ENCODE measurements at places on chromosomes 1 and 21.

DNA sequence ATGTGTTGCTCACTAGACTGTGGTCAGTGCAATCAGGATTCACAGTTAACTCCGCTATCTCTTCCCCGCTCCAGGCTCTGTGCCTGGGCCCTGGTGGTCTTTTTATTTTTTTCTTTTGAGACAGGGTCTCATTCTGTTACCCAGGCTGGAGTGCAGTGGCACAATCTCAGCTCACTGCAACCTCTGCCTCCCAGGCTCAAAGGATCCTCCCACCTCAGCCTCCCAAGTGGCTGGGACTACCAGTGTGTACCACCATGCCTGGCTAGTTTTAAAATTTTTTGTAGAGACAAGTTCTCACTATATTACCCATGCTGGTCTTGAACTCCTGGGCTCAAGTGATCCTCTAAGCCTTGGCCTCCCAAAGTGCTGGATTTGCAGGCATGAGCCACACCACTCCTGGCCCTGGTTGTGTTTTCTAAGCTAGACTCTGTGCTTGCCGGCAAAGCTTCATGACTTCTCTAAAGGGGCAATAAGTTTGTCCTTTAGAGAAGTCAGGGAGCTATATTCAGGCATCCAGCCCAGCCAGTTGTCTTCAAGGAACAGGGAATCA lies 1.4 kb downstream of the RCSD1 start:
- DNase-seq, result peak; percentile 16

DNA sequence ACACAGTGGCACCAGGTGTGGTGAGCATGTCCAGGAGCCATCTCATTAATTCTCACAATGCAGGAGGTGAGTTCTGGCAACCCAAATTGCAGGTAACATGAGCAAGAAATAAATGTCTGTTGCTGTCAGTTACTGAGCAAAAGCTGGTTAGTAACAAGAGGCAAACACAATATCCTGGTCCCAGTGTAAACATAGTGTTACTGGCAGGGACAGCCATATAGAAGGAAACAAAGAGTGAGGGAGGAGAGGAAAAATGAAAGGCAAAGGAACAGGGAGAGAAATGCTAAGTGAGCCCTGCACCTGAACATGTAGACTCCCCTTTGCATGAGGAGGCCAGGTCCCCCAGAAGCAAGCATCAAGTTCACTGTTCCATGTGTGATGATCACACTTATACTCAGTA lies 203.6 kb downstream of the TRABD2B start:
- no peak for DNase-seq

GRCh38 chr1:53079251-53079650 lies 17.2 kb downstream of the PODN start:
- no peak for DNase-seq

GRCh38 chr1:10777749-10778574 lies 18.5 kb downstream of the CASZ1 start:
- DNase-seq, result no peak

DNA sequence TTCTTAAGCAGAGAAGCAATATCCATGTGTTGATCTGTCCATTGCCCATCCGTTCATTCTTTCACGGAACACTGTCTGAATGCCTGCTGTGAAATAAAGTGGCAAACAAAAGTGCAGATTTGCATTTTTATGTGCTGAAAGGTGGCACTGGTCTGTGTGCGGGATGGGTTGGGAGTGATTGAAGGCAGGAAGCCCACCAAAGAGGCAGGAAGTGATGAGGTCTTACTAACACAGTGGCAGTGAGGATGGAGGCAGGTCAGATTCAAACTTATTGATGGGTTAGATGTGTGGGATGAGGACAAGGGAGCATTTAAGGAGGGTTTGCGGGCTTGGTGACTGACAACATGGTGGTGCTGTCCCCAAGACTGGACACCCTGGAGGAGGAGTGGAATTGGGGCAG lies 8.3 kb downstream of the PTPRF start:
- no peak for DNase-seq

- no peak for DNase-seq
Measured at GRCh38 chr1:166705376-166706289, 133.6 kb upstream of the POGK start.

GRCh38 chr1:112957133-112957812 lies 1.3 kb upstream of the SLC16A1 start:
- DNase-seq, result peak; percentile 42

- DNase-seq, result no peak
Measured at GRCh38 chr21:25359724-25360123, 247.6 kb downstream of the MRPL39 start.

DNA sequence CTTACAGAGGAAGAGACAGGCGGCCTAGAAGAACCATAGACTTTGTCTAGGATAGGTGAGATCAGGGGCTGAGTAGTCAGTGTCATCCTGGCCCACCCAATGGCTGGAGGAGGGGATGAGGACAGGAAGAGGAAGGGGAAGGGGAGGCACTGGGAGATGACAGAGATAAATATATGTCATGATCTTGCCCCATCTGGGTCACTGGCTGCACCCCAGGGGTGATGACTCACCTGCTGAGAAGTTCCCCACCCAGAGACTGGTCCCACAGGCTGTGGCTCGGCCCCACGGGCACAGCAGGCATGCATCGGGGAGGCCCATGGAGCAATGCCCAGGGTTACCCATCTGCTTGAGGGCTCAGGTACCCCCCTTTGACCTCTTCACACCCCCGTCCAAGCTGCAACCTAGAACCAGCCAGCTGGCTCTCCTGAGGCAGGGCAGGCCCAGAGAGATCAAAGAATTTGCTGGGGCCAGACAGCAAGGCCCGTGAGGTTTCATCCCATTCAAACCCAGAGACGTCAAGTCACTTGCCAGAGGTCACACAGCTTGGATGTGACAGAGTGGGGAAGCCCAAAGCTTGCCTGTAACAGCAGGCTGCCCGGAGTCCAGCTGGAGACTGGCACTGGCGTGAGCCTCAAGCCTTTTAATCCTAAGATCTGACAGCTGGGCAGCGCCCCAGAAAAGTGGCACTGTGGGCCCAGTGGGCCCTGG lies 34.7 kb upstream of the CASZ1 start:
- DNase-seq, result no peak

GRCh38 chr1:199362996-199363395 lies 664.5 kb upstream of the NR5A2 start:
- no peak for DNase-seq

DNA sequence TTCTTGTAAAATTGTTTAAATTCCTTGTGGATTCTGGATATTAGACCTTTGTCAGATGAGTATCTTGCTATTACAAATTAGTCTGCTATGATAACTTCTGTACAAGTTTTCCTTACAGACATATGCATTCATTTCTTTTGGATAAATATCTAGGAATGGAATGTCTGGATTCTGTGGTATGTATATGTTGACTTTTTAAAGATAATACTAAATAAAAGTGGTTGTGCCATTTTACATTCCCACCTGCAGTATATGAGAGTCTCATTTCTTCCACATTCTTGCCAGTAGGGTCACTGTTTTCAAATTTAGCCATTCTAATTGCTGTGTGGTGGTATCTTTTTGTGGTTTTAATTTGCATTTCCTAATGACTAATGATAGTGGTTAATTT lies 53.9 kb downstream of the SYDE2 start:
- DNase-seq, result no peak

- DNase-seq, result peak; percentile 51
Measured at GRCh38 chr1:1039145-1039910, 19.4 kb downstream of the AGRN start.

DNA sequence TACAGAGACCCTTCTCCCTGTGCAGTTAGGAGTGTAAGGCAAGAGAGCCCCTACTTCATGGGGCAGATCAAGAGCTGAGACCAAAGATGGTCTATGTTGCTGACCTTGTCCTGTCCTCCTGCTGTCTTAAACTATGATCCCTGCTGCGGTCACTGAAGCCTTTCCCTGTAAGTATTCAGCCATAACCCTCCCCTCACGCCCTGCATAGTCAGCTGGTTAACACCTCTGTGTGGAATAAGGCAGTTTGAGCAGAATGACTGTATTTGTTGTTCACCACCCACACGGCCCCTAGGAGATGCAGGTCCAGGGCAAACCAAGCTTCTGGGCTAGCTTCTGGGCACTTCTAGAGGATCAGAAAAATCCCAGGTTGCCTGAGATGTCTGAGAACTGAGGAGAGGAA lies 356 bp downstream of the TSPAN1 start:
- DNase-seq, result no peak

- no peak for DNase-seq
Measured at GRCh38 chr1:190353538-190354101, 124.0 kb downstream of the BRINP3 start.

- DNase-seq, result no peak
Measured at GRCh38 chr1:113947388-113948107, 18.4 kb downstream of the HIPK1 start.

DNA sequence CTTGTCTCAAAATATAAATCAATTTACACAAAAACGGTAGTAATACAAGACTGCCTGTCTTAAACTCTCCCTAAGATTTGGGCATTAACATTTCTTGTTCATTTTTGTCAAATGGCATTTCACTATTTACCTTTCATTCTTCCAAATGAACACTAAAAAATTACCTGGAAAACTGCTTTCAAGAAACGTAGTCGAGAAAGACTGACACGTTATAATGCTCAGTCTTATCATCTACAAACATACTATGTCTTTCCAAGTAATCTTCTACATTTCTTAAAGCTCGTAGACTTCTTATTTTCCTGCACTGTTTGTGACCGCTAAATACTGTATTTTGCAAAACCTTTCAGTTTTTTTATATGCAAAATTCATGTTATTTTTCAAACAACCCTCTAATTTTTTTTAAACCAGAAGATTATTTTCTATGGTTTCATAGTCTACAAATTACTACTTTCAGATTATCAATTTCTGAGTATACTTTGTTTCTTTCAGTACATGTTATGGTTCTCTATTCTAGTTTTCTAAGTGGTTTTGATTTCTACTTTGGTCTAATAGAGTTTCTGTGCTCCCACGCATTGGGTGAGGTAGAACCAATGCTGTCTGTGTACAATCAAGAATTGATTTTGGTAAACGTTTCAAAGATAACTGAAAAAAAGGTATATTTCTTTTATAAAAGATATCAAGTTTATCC lies 336.4 kb downstream of the SMYD3 start:
- DNase-seq, result no peak

DNA sequence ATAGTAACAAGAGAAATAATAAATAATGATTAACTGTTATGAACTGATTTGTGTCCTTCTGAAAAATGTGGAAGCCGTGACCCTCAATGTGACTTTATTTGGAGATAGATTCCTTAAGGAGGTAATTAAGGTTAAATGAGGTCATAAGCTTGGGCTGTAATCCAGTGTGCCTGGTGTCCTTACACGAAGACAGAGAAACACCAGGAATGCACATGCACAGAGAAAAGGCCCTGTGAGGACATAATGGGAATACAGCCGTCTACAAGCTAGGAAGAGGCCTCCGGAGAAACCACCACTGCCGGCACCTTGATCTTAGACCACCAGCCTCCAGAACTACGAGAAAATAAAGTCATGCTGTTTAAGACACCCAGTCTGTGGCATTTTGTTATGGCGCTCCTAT lies 215.9 kb downstream of the NEGR1 start:
- no peak for DNase-seq

GRCh38 chr1:24735509-24736375 lies 9.5 kb upstream of the CLIC4 start:
- no peak for DNase-seq

GRCh38 chr1:227234998-227235405 lies 83.3 kb downstream of the CDC42BPA start:
- DNase-seq, result no peak

DNA sequence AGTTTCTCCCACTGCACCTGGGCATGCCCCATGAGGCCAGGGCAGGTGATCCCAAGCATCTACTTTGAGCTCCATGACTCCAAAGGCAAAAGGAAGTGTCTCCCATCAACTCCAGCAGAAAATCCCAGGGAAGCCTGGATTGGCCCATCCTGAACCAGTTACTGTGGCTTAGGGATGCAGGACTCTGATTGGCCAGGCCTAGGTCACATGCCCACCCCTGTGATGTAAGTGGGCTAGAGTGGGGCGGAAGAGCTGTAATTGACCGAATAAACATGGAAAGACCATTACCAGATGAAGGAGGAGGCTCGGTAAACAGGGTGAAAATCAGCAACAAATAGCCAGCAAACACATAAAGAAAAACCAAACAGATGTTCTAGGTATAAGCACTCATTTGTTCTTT lies 45.2 kb downstream of the MATN1 start:
- no peak for DNase-seq

- no peak for DNase-seq
Measured at GRCh38 chr1:42774928-42775526, 8.0 kb downstream of the C1orf50 start.

DNA sequence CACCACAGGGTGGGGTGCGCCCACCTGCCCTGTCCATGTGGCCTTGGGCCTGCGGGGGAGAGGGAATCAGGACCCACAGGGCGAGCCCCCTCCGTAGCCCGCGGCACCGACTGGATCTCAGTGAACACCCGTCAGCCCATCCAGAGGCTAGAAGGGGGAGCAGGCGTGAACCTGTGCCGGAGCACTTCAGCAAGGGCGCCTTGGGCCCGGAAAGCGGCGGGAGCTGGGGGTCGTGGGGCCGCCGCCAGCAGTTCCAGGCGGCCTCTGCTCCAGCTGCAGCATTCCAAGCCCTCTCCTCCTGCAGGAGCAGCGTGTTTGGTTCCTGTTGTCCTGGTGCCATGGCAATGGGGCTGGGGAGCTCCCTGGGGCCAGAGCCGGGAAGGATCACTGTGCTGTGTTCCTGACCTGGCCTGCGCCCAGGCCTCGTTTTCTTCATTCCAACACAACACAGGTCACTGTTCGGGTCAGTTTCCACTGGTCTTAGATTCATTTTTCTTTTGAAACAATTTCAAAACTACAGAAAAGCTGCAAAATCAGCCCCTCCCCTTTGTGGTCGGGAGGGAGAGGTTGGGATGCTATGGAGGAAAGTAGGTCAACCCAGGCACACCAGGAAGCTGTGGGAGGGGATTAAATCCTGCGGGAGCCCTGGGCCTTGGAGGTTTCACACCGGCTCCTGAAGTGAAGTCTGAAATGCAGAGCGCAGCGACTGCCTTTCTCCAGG lies 18.8 kb downstream of the SLX9 start:
- no peak for DNase-seq

DNA sequence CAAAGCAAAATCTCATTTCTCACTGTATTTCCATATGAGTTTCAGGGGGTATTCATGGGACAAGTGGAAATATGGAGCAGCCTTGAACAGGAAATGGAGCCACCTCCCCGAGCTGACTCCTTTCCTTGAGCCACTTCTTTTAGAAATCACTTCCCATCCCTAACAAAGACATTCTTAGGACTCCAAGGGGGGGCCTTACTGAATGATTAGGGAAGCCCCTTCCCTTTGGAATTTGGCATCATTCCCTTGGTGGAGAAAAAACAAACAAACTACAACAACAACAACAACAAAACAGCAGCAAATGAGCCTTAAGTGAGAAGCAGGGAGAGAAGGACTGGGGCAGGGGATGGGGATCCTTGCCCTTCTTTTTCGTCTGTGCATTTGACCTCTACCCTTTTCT lies 278.3 kb downstream of the ZNF648 start:
- no peak for DNase-seq

GRCh38 chr1:6580119-6580592 lies 362 bp downstream of the ZBTB48 start:
- no peak for DNase-seq

GRCh38 chr1:20987831-20988825 lies 188.6 kb downstream of the EIF4G3 start:
- no peak for DNase-seq

Data from stimulated activated naive CD8-positive, alpha-beta T cell treated with anti-CD3 and anti-CD28 coated beads, Interleukin-15, amount 100 ng/mL, for 72 hours (primary cell).